ENCODE measurements at places on chromosomes 4 and X. TPM values are rescaled to one million over a fixed set of nuclear protein-coding genes. Genes with fewer than 3 reads are reported as not detected.
A peak's percentile ranks its signal among the peaks of the same experiment; 100 is the strongest.

DNA sequence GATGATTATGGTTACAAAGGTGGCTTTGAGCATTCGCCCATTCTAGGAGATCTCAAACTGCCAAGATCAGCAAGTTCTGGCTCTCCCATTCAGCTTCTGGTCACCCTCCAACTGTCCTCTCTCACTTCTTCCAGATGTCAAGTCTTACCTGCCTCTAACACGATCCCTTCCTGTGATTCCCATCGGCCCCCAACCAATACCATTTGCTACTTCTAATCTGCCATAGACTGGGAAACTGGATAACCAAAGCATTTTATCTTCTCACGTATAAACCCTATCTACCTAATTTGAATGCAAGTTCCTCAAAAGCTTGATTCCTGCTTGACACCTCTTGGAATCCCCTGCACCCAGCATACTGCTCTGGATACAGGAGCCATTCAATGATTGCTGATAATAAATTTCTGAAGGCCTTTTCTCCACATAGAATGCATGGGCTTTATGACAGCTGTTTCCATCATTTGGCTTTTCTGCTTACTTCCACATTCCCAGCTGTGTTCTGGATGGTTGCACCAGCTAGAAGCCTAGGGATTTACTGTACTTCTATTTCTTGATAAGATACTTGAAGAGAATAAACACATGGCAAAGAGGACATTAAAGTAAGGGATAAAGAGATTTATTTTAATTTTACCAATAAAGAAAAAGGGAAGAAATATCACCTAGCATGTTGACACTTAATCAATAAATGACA is 9.6 kb downstream of the GPC4 start:
- H3K4me1 ChIP-seq = no peaks in the 10 kb centered on the region
- no peak for DNase-seq
- H3K4me3 ChIP-seq = no peak overlapping the region
- no peaks in the 10 kb centered on the region for H3K36me3 ChIP-seq
- H3K27ac ChIP-seq = no peak overlapping the region

GRCh38 chrX:43373032-43373431 is 283.1 kb upstream of the MAOA start:
- H3K4me3 ChIP-seq = no peak overlapping the region
- no peak for DNase-seq
- H3K27ac ChIP-seq = no peak overlapping the region
- H3K4me1 ChIP-seq = no peaks in the 10 kb centered on the region

- DNase-seq = no peak
- peaks cover 10% of the 10 kb centered on the region for H3K36me3 ChIP-seq
- H3K4me1 ChIP-seq = peaks cover 22% of the 10 kb centered on the region
- peaks cover 7% of the 10 kb centered on the region for H3K27me3 ChIP-seq
- no peak overlapping the region for H3K4me3 ChIP-seq
Measured at GRCh38 chr4:30714408-30715031, 5.6 kb upstream of the PCDH7 start.

DNA sequence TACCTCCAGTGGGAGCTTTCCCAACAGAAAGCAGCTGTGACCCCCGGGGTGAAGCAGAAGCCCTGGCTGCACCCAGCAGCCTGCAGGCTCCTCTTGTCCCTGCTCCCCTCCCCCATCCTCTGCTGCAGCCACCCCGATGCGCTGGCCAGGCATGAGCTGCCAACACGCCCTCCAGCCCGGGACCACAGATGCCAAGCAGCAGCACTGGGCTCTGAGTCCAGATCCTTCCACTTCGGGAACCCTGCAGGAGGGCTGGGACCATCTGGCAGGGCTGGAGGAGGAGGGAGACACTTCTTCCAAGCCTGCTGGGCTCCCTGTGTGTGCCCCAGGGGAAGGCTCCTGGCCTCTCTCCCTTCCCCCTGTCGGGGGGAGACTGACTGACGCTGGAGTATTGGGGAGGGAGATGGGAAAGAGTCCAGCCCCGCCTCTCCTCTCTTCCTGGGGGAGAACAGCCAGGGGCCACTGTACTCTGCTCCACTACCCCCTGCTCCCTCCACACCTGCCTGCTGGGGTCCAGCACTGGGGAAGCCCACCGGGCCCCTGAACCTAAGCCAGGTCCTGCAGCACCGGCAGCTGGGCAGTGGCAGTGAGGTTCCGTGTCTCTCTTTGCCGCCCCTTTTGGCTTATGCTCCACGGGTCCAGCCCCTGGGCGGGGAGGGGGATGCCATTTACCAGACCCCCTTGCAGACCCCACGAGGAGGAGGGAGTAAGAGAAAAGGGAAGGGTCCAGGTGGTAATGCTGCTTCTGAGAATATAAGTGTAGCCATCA is 55.7 kb downstream of the PPP2R2C start:
- no peak overlapping the region for H3K4me3 ChIP-seq
- no peaks in the 10 kb centered on the region for H3K36me3 ChIP-seq
- H3K27me3 ChIP-seq = peaks cover 6% of the 10 kb centered on the region
- no peak overlapping the region for H3K27ac ChIP-seq
- no peak for DNase-seq

Gene XPNPEP2
- 2.7 TPM for polyA plus RNA-seq

GRCh38 chr4:175891231-175891630 is 79.2 kb upstream of the GPM6A start:
- H3K4me1 ChIP-seq = no peaks in the 10 kb centered on the region
- no peak overlapping the region for H3K27ac ChIP-seq
- no peak overlapping the region for H3K4me3 ChIP-seq
- peaks cover 5% of the 10 kb centered on the region for H3K27me3 ChIP-seq
- DNase-seq = no peak

Gene PRR32
- polyA plus RNA-seq = not detected

GRCh38 chrX:39787999-39788398 is 309.8 kb downstream of the BCOR start:
- H3K4me1 ChIP-seq = no peaks in the 10 kb centered on the region
- H3K36me3 ChIP-seq = no peaks in the 10 kb centered on the region
- H3K4me3 ChIP-seq = no peak overlapping the region
- peaks cover 2% of the 10 kb centered on the region for H3K27me3 ChIP-seq
- DNase-seq = no peak

Gene PPM1K
- 57.1 TPM for polyA plus RNA-seq

Gene CT83
- polyA plus RNA-seq = not detected

- H3K4me3 ChIP-seq = no peak overlapping the region
- DNase-seq = no peak
- H3K36me3 ChIP-seq = no peaks in the 10 kb centered on the region
- H3K4me1 ChIP-seq = no peaks in the 10 kb centered on the region
- H3K27ac ChIP-seq = no peak overlapping the region
Measured at GRCh38 chrX:43564953-43565352, 91.1 kb upstream of the MAOA start.

- H3K36me3 ChIP-seq = peaks cover 9% of the 10 kb centered on the region
- DNase-seq = no peak
- peaks cover 15% of the 10 kb centered on the region for H3K4me1 ChIP-seq
- H3K27me3 ChIP-seq = no peaks in the 10 kb centered on the region
- no peak overlapping the region for H3K27ac ChIP-seq
- H3K4me3 ChIP-seq = no peak overlapping the region
Measured at GRCh38 chr4:37909332-37910090, 18.6 kb downstream of the TBC1D1 start.

Gene CDX4
- polyA plus RNA-seq = not detected

Gene SOX3
- not detected for polyA plus RNA-seq

DNA sequence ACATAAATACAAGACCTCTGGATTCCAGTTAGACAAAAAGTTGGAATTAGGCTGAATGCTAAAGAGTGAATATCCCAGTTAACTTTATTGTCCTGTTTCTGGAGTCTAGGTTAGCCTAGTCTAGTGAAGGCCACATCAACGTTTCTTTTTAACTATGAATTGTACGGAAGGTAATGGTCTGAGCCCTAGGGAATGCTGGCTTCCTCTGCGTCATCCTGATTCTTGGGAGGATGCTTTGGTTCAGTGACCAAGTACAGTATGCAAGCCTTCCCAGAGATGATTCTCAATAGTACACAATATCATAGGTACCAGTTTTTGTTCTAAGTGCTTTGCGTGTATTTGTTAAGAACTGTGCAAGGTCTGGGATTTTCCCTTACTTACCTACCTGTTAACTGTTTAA is 11.8 kb downstream of the DIAPH2 start:
- no peak for DNase-seq
- H3K4me3 ChIP-seq = no peak overlapping the region

DNA sequence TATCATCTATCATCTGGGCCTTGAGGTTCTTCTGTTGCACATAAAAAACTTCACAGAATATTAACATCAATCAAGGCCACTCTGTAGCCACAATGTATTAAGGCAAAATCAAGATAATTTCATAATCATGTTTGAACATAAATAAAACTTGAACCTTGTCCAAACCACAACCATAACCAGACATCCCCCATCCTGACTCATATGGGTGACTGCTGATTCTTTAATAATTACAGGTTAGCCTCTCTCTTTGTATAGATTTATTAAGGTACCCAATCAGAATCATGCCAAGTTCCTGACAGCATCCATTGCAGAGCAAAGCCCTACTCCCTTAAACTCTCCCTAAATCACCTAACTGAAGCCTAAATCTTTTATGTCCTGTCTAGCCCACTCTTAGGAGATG is 16.7 kb upstream of the AREG start:
- no peaks in the 10 kb centered on the region for H3K36me3 ChIP-seq
- H3K27me3 ChIP-seq = no peaks in the 10 kb centered on the region
- DNase-seq = no peak
- no peak overlapping the region for H3K4me3 ChIP-seq

DNA sequence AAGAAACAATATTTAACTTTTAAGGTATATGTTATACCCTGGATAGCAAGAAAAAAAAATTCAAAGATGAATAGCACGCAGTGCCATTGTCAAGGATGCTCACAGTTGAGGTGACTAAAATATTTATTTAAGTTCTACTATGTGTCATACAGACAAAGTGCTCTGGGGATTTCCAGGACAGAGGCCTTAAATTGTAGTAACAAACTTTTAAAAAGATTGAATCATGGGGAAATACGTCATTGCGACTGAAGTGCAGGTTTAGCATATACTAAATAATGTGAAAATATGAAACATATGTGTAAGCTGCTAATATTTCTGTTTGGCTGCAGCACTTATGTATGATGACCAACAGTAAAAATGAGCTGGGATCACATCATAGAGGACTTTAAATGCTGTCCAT is 748.0 kb upstream of the PCDH7 start:
- H3K4me3 ChIP-seq = no peak overlapping the region
- H3K27ac ChIP-seq = no peak overlapping the region
- no peaks in the 10 kb centered on the region for H3K4me1 ChIP-seq
- H3K36me3 ChIP-seq = no peaks in the 10 kb centered on the region

Gene TIGD4
- polyA plus RNA-seq = not detected

GRCh38 chrX:13825178-13825762 is 8.4 kb upstream of the GPM6B start:
- H3K27me3 ChIP-seq = peaks cover 3% of the 10 kb centered on the region
- no peak overlapping the region for H3K4me3 ChIP-seq
- no peak for DNase-seq
- H3K4me1 ChIP-seq = no peaks in the 10 kb centered on the region
- H3K27ac ChIP-seq = no peak overlapping the region
- H3K36me3 ChIP-seq = no peaks in the 10 kb centered on the region

Gene STARD8
- polyA plus RNA-seq = not detected

Gene PPAT
- polyA plus RNA-seq = 6.8 TPM

GRCh38 chrX:100658941-100659381 is 15.0 kb downstream of the SRPX2 start:
- H3K4me1 ChIP-seq = no peaks in the 10 kb centered on the region
- no peak for DNase-seq
- H3K27me3 ChIP-seq = peaks cover 2% of the 10 kb centered on the region
- no peak overlapping the region for H3K4me3 ChIP-seq

DNA sequence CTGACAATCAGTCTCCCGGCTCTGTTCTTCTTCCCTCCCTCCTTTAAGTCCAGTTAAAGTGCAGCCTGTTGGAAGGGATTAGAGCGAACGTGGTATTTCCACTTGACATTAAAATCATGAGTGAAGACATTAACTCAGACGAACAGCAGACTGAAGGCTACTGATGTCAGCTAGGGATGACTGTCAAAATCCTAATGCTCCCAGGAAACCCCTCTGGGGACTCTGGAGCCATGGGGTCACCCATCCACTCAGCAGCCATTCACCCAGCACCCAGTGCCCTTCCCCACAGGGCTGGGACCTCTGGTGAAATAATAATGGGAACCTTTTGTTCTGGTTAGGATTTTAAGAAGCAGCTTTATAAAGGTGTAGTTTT is 113.9 kb downstream of the DRD5 start:
- H3K27me3 ChIP-seq = no peaks in the 10 kb centered on the region
- H3K36me3 ChIP-seq = no peaks in the 10 kb centered on the region

DNA sequence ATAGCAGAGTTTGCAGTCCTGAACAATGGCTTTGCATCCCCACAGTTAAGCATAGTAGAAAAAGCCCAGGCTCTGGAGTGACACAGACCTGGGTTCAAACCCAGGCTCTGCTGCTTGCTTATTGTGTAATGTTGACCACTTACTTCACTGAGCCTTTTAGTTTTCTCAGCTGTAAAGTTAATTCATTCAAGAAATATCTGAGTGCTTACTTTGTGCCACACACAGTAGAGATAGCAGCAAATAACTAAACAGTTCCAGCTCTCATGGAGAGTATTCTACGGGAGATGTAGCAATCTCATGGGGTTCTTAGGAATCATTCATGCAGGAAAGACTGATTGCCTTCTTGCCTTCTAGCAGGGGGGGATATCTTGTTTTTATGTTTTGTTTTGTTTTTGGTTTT is 63.2 kb downstream of the SLC9A6 start:
- no peak overlapping the region for H3K4me3 ChIP-seq
- peaks cover 18% of the 10 kb centered on the region for H3K36me3 ChIP-seq
- H3K27ac ChIP-seq = no peak overlapping the region
- H3K27me3 ChIP-seq = no peaks in the 10 kb centered on the region
- no peak for DNase-seq

Gene NR3C2
- 1.0 TPM for polyA plus RNA-seq

DNA sequence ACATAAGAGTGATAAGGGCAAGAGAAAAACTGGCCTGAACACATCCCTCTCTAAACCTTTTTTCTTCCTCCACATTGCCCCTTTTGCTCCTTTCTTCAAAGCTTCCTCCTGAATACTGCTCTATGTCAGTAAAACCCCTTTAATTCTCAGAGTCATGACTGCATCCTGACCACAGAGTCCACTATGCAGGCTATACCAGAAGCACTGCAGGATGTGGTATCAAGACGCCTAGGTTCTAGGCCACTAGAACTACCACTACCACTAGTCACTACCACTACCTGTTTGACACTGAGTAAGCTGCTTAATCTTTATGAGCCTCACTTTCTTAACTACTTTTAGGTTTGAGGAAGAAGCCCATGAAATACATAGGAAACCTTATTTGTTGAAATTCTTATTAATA is 38.7 kb downstream of the ARHGEF9 start:
- peak overlapping the region; percentile 85 for H3K4me3 ChIP-seq
- H3K27ac ChIP-seq = peak overlapping the region; percentile 93
- peaks cover 86% of the 10 kb centered on the region for H3K4me1 ChIP-seq
- H3K27me3 ChIP-seq = peaks cover 4% of the 10 kb centered on the region
- DNase-seq = peak; percentile 72

Gene ANOS1
- polyA plus RNA-seq = not detected

All from immature natural killer cell (primary cell).